ENCODE measurements at places on chromosomes 2 and 18. TPM values are rescaled to one million over a fixed set of nuclear protein-coding genes. Genes with fewer than 3 reads are reported as not detected.
A peak's percentile ranks its signal among the peaks of the same experiment; 100 is the strongest.

DNA sequence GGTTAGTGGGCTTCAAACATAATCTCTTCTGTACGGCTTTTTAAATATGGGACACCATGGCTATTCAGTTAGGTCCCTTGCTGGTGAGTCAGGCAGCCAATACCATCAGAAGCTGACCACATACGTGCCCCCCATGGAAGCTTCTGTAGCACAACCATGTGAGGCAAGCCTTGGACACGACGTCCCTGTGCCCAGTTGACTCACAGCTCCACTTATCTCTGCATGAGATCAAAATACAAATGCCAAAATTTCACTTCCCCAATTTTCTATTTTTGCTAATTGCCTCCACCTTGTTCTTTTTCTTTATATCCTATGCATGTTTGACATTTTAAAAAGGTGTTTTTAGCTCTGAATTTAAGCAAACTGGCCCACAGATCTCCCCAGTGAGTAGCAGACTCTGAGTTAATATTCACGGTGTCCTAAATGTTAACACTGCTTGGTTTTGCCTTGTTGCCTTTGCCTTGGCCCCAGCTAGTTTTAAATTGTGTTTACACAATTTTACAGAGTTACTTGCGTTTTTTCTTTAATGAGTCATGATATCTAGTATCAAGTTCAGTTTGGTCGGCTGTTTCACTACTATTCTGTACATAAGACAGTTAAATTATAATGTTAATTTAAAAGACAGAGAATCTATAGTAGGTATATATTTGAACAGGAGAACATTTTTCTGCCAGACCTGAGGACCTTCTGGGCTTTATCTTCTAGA lies 77.5 kb downstream of the CDCA7 start:
- no peak for DNase-seq
- no peak overlapping the region for H3K27ac ChIP-seq
- no peaks in the 10 kb centered on the region for H3K27me3 ChIP-seq
- no peak overlapping the region for H3K4me3 ChIP-seq
- H3K4me1 ChIP-seq = peaks cover 13% of the 10 kb centered on the region

LINC00305 gene
- not detected for polyA plus RNA-seq

DNA sequence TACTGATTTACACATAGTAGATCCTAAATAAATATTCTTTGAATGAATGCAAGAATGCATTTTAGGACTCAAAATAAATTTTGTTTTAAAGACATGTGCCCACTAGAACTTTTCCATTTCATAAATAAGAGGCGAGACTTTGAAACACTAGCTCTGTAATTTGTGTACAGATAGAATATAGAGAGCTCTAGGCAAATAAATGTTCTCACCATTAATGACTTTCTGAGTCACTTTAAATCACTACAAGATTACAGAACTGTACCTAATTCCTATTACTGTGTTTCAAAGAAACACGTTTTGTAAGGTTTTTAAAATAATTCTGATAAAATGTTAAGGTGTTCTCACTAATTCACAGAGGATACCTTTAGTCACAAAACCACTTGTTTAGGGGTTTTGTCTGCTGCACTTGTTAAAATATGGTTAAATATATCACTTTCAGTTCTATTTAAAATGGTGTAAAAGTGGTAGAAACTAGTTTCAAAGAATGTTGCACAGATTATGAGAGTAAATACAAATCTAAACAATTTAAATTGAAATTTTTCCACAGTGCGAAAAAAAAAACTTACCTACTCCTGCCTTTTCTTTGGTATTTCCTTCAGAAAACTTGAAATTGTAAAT lies 158.7 kb upstream of the ZC3H15 start:
- H3K4me1 ChIP-seq = no peaks in the 10 kb centered on the region
- H3K27me3 ChIP-seq = no peaks in the 10 kb centered on the region
- DNase-seq = no peak
- no peaks in the 10 kb centered on the region for H3K36me3 ChIP-seq
- no peak overlapping the region for H3K27ac ChIP-seq
- no peak overlapping the region for H3K4me3 ChIP-seq

RGPD5 gene
- 15.5 TPM for polyA plus RNA-seq

DDX18 gene
- polyA plus RNA-seq = 51.0 TPM

EVA1A gene
- 8.5 TPM for polyA plus RNA-seq

GRCh38 chr2:67032076-67032475 lies 365.1 kb upstream of the ETAA1 start:
- no peaks in the 10 kb centered on the region for H3K4me1 ChIP-seq
- H3K27ac ChIP-seq = no peak overlapping the region
- H3K36me3 ChIP-seq = no peaks in the 10 kb centered on the region
- no peak overlapping the region for H3K4me3 ChIP-seq
- H3K27me3 ChIP-seq = no peaks in the 10 kb centered on the region
- no peak for DNase-seq

LIMS3 gene
- 5.1 TPM for polyA plus RNA-seq

HOXD10 gene
- polyA plus RNA-seq = 0.21 TPM

DNA sequence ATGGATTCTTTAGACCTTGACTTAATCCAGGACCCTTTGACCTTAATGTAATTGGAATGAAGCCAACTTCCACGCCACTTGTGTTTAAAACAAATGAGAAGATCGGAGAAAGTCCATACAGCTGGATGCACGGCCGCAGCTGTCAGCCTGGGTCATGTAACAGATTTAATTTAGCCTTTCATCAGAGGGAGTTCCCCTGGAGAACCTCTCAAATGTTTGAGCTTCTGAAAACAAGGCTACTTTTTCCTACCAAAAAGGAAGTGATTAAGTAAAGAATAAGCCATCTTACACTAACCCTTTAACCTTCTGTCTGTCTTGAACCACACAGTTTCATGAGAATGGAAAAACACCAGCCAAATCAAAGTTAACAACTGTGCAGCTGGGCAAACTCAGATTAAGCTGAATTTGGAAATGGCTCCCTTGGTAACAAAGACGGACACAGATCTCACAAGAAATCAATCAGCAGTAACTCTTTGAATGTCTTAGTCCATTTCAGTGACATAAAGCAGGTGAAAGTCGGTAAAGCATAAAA lies 103.6 kb downstream of the DOCK10 start:
- H3K27me3 ChIP-seq = no peaks in the 10 kb centered on the region
- peak overlapping the region; percentile 73 for H3K27ac ChIP-seq
- H3K4me1 ChIP-seq = peaks cover 9% of the 10 kb centered on the region
- peak; percentile 82 for DNase-seq
- no peaks in the 10 kb centered on the region for H3K36me3 ChIP-seq

DNA sequence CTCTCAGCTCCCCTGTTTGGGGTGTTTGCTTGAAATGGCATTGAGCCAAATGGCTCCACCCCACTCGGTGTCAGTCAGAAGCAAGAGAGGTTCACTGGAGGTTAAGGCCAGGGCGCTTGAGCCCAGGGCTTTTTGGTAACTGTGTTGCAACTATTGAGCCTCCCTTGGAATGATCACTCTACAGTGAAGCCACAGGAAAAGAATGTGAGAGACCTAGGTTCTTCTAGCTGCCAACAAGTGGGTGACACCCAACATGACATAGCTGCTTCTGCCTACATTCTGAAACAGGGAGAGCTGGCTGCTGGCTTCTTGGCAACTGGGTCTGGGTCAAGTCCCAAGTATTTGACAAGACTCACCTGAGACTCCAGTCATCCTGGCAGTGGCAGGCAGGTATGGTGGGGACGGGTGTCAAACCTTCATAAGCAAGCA lies 7.1 kb upstream of the GRHL1 start:
- H3K36me3 ChIP-seq = no peaks in the 10 kb centered on the region
- H3K27me3 ChIP-seq = peaks cover 25% of the 10 kb centered on the region
- no peak overlapping the region for H3K27ac ChIP-seq
- H3K4me1 ChIP-seq = no peaks in the 10 kb centered on the region
- no peak overlapping the region for H3K4me3 ChIP-seq

TACR1 gene
- 0.24 TPM for polyA plus RNA-seq

GRCh38 chr18:37611614-37612279 lies 46.1 kb upstream of the CELF4 start:
- no peak overlapping the region for H3K27ac ChIP-seq
- no peak overlapping the region for H3K4me3 ChIP-seq
- no peaks in the 10 kb centered on the region for H3K4me1 ChIP-seq

SERPINB11 gene
- polyA plus RNA-seq = not detected

GRCh38 chr18:61127714-61128467 lies 205.3 kb upstream of the CDH20 start:
- H3K4me3 ChIP-seq = no peak overlapping the region
- H3K4me1 ChIP-seq = no peaks in the 10 kb centered on the region

DNA sequence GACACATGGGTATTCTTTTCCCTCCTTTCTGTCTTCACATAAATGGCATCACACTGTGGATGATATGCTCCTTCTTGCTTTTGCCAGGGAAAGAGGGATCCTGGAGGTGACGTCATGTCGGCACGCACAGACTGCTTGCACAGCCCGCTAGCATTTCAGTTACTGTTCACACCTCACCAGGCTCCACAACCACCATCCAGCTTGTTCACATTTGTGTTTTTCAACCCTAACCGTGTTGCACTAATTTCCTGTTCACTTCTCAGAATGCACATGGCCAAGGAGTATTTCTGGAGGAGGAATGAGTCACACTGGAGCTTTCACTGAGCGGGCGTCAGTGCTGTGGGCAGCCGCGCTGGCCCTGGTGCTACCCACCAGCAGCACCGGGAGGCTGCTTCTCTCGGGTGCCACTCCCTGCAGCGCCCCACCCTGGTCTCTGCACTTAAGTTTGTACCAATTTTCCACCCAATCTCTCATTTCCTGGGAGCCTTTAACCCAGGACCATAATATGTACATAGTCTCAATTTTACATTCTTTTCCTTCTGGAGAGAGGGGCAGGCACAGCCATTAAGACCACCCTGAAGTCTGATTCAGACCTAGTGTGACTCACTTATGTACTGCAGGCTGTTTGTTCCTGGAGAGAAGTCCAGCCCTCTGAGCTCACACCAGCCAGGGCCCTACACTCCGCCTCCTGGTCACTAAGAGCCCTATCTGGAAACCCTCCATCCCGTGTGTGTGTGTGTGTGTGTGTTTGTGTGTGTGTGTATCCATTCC lies 65.1 kb downstream of the MBP start:
- H3K27me3 ChIP-seq = no peaks in the 10 kb centered on the region
- H3K36me3 ChIP-seq = no peaks in the 10 kb centered on the region
- peak; percentile 74 for DNase-seq
- H3K4me1 ChIP-seq = peaks cover 31% of the 10 kb centered on the region
- peak overlapping the region; percentile 77 for H3K27ac ChIP-seq

CSRNP3 gene
- 8.4 TPM for polyA plus RNA-seq

DNA sequence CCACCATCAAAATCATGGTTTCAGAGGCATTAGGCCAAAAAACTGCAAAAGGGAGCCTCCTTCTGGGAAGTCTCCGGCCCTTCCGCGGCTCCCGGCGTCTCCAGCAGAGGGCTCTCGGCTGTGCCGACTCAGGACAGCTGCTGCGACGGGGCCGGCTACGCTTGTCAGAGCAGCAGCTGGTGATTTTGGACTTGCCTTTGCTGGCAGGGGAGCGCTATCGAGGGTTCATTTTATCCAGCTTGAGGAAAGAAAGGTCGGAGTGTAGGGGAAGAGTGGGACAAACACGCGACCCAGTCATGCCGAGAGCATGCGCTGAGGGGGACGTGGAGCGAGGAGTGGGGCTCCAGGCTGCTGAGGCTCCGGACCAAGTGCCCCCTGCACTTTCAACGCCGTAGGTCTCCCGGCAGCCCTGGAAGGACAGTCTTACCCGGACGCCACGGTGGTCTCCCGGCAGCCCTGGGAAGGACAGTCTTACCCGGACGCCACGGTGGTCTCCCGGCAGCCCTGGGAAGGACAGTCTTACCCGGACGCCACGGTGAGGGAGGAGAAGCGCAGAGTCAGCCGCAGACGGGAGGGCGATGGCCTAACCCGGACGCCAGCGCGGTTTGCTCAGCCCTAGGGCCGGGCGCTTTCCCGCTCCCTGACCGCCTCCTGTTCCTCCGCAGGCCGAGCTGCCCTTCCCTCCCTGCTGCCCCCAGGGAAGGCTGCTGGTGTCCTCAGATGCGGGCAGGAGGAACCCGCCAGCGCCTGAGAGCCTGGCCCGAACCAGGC lies 21.7 kb downstream of the DDX18 start:
- DNase-seq = peak; percentile 93
- H3K27me3 ChIP-seq = no peaks in the 10 kb centered on the region
- peak overlapping the region; percentile 44 for H3K4me3 ChIP-seq
- H3K27ac ChIP-seq = peak overlapping the region; percentile 84
- peaks cover 7% of the 10 kb centered on the region for H3K4me1 ChIP-seq
